Stimulated activated CD8-positive, alpha-beta memory T cell treated with anti-CD3 and anti-CD28 coated beads, Interleukin-15, amount 100 ng/mL, for 4 hours (primary cell): ENCODE measurements at places on chromosomes 2 and 18.

GRCh38 chr2:43800894-43801293 is 27.1 kb downstream of the DYNC2LI1 start:
- no peak for DNase-seq

- DNase-seq = no peak
These were observed 231.7 kb downstream of the ARL6IP6 start for GRCh38 chr2:152950126-152950525.

GRCh38 chr2:149421791-149422190 is 91.4 kb downstream of the LYPD6 start:
- no peak for DNase-seq

- DNase-seq = no peak
These were observed 347.7 kb downstream of the KIAA1328 start for GRCh38 chr18:37176621-37176934.

DNA sequence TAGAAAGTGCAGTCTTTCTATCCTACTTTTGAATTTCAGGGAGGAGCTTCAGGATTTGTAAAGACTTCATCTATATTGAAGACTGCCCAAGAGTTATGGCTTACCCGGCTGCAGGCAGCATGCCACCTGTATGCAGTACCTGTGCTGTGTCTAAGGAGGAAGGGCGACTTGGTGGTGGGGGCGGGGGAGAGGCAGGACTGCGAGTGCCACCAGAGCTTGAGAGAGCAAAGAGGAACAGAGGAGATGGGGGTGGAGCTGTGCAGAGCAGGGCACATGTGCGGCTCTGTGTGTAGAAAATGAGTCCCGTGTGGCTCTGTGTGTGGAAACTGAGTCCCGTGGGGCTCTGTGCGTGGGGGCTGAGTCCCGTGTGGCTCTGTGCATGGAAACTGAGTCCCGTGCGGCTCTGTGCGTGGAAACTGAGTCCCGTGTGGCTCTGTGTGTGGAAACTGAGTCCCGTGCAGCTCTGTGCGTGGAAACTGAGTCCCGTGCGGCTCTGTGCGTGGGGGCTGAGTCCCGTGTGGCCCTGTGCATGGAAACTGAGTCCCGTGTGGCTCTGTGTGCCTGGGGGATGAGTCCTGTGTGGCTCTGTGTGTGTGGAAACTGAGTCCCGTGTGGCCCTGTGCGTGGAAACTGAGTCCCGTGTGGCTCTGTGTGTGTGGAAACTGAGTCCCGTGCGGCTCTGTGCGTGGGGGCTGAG is 43.2 kb downstream of the LDLRAD4 start:
- no peak for DNase-seq
